ENCODE measurements at places on chromosomes 6 and 20.

GRCh38 chr6:52591832-52592231 lies 15.0 kb upstream of the TRAM2 start:
- DNase-seq = no peak

- DNase-seq = no peak
Measured at GRCh38 chr6:24802271-24803059, 3.7 kb upstream of the ARMH2 start.

- DNase-seq = no peak
Measured at GRCh38 chr6:40986364-40986763, 52.7 kb downstream of the UNC5CL start.

- no peak for DNase-seq
Measured at GRCh38 chr20:35039846-35040489, 52.6 kb downstream of the TRPC4AP start.

DNA sequence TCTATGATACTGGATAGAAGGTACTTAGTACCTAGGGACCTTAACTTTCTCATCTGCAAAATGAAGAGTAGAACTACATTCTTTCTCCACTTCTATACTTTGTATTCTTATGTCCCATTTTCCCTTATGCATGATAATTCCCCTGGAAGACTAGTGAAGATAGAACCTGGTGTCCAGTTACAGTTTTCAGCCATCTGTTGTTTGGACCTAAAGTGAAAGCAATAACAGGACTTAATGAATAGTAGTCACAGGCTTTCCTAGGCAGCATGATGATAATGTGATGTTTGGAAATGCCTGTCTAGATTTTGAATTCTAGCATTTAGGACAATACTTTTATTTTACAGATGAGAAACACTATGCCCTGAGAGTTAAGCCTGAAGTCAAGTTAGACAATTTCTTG lies 153.8 kb downstream of the RIMS1 start:
- no peak for DNase-seq

GRCh38 chr6:53239526-53239925 lies 90.9 kb upstream of the GCM1 start:
- no peak for DNase-seq

GRCh38 chr6:81612136-81612535 lies 140.3 kb downstream of the TENT5A start:
- DNase-seq = no peak

GRCh38 chr20:12386821-12387220 lies 469.1 kb downstream of the BTBD3 start:
- no peak for DNase-seq

- DNase-seq = no peak
Measured at GRCh38 chr6:133377219-133377618, 136.1 kb downstream of the EYA4 start.

DNA sequence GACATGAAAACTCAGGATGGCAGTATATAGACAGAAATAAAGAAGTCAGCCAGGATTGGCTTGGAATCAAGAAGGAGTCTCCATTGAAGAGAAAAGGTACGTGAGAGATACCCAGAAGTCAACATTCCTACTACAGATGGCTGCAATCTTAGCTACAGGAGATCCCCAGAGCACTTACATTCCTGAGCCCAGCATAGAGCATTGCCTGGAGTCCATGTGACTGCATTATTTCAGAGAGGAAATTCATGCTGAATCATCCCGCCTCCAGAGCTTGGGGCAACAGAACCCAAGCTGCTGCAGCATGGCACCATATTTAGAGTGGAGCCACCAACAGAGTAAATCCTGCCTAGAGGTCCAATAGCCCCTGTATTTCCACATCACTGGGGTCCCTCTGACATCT lies 125.0 kb upstream of the GRIK2 start:
- no peak for DNase-seq

DNA sequence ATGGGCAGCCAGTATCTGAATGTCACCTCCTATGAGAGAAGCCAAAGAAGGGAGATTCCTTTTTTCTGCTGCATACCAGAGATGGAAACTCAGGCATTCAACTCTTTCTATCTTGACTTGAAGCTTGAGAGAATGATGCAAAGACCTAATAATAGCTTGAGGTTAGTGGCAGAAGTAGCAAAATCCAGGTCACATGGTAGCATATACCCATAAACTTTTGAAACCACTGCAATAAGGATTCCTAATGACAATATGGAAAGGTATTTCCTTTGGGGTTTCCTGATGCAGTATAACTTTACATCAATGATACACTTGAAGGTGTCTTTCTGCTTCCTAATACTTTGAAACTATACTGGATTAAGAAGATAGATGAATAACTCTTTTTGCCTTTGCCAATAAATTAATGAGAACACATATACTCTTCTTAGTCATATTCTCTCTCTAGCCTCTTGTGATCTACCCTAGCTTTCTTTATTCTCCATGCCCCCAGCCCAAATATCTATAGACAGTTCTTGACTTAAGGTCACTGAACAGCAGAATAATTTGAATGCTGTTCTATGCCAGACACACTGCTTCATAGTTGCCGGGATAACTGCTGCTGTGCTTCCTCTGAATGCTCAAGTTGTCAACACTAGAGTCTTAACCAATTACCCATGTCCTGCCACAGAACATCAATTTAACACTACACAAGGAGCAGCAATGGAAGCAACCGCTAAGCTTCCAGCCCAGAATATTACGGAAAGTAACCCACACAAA lies 155.5 kb upstream of the SIM1 start:
- DNase-seq = no peak

DNA sequence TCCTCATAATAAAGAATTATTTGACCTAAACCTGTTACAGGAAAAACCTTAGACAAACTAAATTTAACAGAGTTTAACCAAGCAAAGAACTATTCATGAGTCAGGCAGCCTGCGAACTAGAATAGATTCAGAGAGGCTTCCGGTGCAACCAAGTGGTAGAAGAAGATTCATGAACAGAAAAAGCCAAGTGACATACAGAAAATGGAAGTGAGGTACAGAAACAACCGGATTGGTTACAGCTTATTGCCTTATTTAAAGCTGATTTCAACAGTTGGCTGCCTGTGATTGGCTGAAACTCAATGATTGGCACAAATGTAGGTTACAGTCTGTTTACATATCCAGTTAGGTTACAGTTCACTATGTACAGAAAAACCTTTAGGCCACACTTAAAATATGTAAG lies 10.1 kb downstream of the PPP1R3G start:
- DNase-seq = no peak

- no peak for DNase-seq
Measured at GRCh38 chr6:9398767-9399373, 963.5 kb upstream of the SLC35B3 start.

DNA sequence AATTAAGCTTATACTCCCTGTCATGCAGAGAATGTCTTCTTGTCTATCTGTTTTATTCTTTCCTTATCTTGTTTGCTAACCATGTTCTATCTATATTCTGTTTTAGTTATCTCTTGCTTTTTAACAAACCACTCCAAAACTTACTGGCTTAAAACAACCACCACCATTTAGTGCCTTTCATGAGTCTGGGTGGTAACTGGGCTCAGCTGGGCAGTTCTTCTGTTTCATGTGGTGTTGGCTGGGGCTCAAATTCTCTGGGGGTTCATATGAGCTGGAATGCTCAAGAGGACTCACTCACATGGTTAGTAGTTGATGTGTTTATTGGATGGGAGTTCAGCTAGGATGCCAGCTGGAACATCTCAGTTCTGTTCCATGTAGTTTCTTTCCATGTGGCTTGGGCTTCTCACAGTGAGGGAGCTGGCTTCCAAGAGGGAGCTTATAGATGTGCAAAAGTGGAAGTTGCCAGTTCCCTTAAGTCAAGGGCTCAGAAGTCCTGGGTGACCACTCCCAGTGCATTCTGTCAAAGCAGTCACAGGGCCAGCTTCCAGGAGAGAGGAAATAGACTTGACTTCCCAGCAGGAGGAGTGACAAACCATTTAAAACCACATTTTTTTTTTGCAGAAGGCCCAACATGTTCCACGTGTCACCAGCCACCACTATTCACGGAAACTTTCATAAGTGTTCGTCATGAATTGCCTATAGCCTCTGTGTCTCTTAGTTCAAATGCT lies 70.4 kb downstream of the PLCB4 start:
- no peak for DNase-seq

GRCh38 chr6:14964556-14965270 lies 281.2 kb upstream of the JARID2 start:
- no peak for DNase-seq

GRCh38 chr6:4929097-4929718 lies 74.6 kb downstream of the RPP40 start:
- no peak for DNase-seq

GRCh38 chr20:48012401-48012974 lies 227.2 kb upstream of the SULF2 start:
- no peak for DNase-seq

DNA sequence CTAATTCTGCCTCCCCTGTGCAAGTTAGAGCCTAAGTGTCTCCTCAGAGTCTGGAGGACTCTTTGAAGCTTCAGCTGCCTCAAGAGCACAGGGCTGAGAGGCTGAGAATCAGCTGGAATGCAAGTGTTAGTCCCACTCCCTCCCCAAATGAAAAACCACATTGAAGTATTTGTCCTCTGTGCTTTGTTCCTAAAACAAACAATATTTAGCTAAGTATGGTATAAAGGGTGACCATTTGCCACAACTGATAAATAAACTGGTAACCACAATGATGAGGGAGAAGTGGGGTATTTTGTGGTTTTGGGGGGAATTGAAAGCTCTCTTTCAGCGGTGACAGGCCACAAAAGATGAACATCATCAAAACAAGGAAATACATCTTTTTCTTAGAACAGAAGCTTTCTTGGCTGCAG lies 91.7 kb upstream of the HDDC2 start:
- no peak for DNase-seq

DNA sequence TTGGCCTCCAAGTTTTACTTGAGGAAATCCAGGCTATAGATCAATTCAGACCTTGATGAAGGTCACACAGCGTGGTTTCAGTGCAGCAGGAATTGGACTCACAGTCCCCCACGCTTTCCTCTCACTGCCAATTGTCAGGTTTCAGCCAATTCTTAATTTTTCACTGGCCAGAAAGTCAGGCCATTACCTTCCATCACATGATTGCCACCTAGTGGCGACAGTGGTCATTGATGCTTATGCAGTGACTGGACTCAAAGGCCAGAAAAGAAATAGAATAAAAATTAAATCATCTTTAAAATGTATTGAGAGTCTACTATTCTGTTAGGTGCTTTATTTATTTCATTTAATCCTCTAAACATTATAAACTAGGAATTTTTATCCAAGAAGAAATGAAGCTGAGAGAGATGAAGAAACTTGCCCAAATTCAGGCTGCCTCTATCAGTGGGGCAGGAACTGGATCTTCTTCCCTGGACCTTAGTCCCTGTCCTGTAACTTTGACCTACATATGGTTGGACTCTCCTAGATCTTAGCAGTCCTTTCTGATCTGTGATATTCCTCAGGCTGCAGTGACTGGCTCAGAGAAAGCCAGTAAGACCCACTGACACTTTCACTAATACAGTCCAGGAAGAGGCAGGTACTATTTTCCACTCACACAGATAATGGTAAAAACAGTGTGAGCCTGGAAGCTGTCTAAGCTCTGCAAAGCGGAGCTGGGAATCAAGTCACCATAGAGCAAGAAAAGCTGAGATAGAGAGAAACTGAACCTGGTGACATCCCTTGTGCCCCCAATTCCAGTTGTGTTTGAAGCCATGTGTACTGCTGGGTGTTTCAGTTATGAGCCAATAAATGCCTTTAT lies 133.3 kb downstream of the ELOVL4 start:
- DNase-seq = peak; percentile 17

DNA sequence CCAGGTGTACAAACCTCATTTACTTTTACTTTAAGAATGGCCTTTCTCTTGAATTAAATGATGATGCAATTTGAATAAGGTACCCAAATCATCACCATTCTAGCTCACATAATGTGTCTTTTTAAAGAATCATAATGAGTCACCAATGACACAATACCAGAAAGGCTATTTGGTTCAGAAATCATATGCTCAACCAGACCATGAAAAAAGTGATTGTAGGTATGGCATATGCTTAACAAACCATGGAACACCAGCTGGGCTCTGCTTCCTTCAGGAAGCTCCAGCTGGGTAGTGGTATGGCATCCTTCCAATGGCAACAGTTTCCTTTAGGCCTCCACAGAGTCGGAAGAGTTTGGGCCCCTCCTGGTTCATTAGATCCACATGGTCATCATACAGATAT lies 128.2 kb downstream of the FRK start:
- no peak for DNase-seq

- DNase-seq = no peak
Measured at GRCh38 chr6:146670161-146670560, 71.4 kb downstream of the ADGB start.

DNA sequence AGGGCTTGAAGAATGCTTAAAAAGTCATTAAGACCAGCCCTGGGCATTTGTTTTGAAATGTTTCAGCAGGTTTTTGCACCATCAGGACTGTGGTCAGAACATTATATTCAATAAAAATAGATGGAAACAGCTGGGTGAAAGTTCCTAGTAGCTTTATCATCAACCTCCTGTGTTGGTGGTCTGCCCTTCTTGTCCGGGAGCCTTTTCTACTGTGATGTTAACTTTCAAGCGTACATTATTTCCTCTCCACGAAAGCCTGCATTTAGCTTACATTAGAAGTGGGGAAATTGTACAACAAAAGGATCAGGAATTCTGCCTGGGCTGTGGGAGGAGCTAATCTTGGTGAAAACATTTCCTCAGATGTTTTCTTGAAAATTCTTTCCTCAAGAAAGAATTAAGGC lies 71.1 kb downstream of the LAMA4 start:
- DNase-seq = no peak

DNA sequence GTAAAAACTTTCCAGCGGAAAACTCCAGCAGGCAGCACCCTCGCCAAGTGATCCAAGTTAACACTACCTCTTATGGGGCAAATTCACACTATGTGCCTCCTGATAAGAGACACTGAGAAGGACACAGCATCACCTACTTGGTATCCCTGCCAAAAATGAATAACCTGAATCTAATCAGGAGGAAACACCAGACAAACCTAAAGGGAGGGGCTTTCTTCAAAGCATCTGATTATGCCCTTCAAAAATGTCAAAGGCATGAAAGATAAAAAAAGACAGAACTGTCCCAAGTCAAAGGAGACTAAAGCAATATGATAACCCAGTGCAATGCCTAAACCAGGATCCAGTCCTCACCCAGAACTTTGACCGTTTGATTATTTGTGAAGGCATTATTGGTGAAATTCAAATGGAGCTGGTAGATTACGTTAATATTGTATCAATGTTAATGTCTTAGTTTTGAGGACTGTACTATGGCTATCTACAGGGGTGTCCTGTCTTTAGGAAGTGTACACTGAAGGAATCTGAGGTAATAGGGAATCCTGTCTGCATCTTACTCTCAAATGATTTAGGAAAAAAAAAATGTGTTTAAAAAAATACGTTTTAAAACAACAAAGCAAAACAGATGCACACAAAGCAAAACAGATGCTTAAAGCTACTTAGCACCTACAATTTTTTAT lies 8.3 kb downstream of the TBC1D7 start:
- no peak for DNase-seq

GRCh38 chr6:97449444-97449966 lies 166.5 kb upstream of the MMS22L start:
- DNase-seq = no peak

GRCh38 chr6:96563853-96564252 lies 925 bp downstream of the FHL5 start:
- no peak for DNase-seq
